ENCODE measurements at places on chromosomes 5 and 9. TPM values are rescaled to one million over a fixed set of nuclear protein-coding genes. Genes with fewer than 3 reads are reported as not detected.

Gene THBS4
- total RNA-seq, result 0.08 TPM

Gene CAMK4
- 1.2 TPM for total RNA-seq

Gene F12
- total RNA-seq, result 27.7 TPM

Gene SLC1A3
- total RNA-seq, result 8.8 TPM

Gene BTNL3
- 0.19 TPM for total RNA-seq

Gene LCN9
- not detected for total RNA-seq

Gene UBE2R2
- 10.8 TPM for total RNA-seq

Gene C9
- total RNA-seq, result 128 TPM

Gene CDHR2
- 11.4 TPM for total RNA-seq

Gene TRPM3
- 0.89 TPM for total RNA-seq

Gene CDH12
- total RNA-seq, result 0.17 TPM

Gene RIGI
- 6.7 TPM for total RNA-seq

Gene EGFLAM
- 4.9 TPM for total RNA-seq

Gene ESM1
- not detected for total RNA-seq

Gene TAF1L
- not detected for total RNA-seq

Data from liver (tissue), 10 donors.